Colonic mucosa (tissue), 4 donors: ENCODE measurements at places on chromosomes 4 and X.
A peak's percentile ranks its signal among the peaks of the same experiment; 100 is the strongest.

DNA sequence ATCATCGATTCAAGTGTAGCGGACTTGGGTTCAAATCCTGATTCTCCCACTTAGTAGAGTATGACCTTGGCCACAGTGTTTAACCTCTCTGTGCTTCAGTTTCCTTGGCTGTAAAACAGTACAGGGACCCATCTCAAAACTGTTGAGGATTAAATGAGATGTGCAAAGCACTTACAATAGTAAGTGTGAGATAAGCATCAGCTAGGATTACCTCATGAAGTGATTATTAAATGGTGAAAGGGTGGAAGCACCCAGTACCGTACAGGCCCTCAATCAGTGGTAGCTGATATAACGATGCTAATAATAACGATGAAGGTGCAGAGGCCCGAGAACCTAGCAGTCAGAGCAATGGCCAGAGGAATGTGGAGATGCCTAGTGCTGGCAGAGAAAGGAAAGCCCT lies 45.1 kb downstream of the PRPS1 start:
- DNase-seq = no peak

DNA sequence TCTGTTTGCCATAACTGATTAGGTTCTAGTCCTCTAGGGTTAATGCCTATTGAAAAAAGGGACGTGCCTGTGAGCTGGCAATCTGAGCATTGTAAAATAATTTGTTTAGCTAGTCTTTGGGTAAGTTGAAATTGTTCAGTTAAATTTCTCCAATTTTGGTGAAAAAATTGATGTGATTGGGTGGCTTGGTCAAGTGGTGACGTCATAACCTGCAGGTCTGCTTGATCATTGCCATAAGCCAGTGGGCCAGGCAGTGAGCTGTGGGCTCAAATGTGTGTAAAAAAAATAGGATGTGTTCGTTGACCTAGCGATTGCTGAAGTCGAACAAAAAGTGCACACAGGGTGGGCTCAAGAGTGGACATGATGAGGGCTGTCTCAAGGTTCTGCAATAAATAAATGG lies 193.3 kb downstream of the ZC4H2 start:
- DNase-seq = no peak

GRCh38 chr4:162499478-162499877 lies 335.7 kb upstream of the FSTL5 start:
- no peak for DNase-seq

DNA sequence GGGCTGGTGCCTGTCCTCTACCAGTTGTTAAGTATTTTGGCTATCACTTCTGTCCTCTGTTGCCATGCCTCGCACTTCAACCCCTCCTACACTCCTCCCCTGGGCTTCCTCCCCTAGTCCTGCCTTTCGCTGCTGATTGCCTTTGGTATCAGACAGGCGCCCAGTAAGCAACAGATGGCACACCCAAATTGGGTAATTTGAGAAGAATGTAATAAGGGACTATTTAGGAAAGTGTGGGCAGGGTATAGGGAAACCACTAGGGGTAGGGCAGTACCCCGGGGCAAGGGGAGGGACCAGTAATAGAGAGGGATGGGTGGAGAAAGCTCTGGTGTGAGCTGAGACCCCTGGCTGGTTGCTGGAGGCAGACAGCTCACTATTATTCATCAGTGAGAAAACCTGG lies 172.7 kb upstream of the USP9X start:
- no peak for DNase-seq

DNA sequence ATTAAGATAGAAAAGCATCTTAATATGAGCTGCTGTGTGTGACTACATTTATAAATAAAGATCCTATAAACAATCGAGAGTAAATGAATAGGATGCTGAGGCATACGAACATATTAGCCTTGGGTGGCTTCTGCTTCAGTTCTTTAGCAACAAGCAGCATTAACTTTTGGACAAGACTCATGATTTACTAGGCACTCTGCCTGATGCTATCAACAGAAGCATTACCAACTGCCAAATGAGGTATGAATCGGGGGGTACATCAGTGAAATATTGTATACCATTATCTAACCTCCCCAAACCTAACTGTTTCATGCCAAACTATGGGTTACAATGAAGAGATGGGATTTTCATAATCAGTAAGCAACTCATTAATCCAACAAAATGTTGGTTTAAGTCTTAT lies 113.1 kb downstream of the RAB28 start:
- no peak for DNase-seq

DNA sequence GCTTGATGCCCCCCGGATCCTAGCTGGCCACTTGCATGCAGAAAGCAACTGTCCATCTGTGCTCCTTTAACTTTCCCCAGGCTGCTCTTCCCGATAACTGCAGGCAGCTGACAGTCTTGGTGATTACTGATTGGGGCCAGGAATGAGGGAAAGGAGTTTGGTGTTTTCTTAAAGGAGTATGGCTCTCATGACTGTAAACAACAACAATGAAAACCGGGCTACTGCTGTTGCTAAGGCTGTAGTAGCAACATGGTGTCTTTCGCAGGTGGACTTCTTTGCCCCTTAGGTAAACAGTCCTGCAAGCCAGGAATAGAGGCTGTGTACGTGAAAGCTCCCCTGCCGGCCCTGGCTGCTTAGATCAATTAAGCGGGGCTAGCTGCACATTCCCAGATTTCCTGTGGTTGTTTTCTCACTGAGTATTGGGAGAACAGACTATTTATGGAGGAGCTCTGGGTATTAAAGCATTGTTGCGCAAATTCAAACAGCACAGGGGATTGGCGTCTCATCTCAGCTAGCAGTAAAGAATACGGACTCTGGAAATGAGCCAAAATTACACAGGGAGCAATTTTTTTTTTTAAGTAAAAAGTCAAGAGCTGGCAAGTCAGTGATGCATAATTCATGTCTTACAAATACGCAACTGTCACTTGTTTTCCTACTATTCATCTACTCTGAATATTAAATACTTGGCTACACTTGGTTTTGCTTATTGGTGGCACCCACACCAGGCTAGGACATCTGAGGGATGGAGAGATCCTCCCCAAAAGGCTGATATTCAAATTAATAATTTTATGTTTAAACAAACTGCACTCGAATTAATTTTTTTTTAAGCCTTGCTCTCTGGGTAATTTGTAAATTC lies 61.6 kb upstream of the NAP1L5 start:
- DNase-seq = no peak

GRCh38 chr4:121182296-121182695 lies 18.2 kb upstream of the TNIP3 start:
- DNase-seq = peak; percentile 56

DNA sequence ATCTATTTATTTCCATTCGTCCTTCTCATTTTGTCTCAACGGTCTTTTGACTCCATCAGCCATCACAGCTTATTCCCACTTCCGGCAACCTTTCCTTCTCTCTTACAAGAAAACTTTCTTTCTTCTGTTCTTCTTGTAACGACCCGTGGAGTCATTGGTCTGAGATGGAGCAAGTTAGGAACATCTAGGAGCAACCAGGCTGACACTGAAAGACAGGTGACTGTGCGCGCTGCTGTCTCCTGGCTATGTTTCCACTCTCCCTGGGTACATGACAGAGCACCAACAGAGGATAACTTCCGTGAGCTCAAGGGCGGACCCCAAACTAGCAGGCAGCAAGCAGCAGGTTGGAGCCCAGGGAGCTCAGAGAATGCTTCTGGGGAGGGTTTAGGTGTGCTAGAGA lies 2.5 kb downstream of the FGF5 start:
- DNase-seq = no peak

GRCh38 chr4:35399912-35400311 lies 844.4 kb downstream of the ARAP2 start:
- no peak for DNase-seq

DNA sequence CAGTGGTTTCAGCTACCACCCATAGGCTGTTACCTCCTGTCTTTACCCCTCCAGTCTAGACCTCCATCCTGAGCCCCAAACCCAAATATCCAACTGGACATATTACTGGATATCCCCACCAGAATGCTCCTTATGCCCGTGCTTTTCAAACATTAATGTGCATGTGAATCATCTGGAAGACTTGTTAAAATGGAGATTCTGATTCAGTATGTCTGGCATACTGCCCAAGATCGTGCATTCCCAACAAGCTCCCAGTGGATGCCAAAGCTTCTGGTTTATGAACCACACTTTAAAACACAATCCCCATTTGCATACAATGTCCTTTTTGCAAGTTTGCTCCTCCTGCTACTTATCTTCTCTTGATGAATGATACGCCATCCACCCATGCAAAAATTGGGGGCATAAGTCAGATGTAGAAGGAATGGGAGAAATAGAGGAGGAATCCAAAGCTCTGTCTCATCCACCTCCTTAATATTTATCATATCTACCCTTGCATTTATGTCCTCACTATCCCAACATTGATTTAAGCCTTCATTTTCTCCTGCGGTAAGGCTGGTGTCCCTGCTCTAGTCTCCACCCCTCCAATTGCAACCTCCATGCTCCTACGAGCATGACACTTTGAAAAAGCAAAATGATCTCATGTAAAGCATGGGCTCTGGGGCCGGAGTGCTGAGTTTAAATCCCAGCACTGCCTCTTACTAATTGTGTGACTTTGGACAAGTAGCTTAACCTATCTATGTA lies 7.4 kb upstream of the PGRMC1 start:
- DNase-seq = no peak

- DNase-seq = peak; percentile 48
These were observed 55.5 kb upstream of the FBXW7 start for GRCh38 chr4:152591396-152591795.

DNA sequence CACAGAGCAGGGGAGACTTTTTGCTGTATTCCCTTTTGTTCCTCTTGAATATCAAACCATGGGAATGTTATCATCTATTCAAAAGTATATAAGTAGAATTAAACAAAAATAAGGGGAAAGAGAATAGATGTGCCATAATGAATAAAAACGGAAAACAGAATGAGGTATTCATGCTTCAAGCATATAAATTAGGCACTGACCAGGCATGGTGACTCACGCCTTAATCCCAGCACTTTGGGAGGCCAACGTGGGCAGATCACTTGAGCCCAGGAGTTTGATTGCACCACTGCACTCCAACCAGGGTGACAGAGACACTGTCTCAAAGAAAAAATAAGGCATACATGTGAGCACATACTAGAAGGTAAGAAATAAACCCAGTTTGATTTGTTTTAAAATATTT lies 16.3 kb upstream of the NEUROG2 start:
- DNase-seq = no peak

- no peak for DNase-seq
These were observed 12.1 kb upstream of the ARAP2 start for GRCh38 chr4:36256398-36256891.

- DNase-seq = no peak
These were observed 4.5 kb downstream of the TRIML1 start for GRCh38 chr4:188143731-188144130.

DNA sequence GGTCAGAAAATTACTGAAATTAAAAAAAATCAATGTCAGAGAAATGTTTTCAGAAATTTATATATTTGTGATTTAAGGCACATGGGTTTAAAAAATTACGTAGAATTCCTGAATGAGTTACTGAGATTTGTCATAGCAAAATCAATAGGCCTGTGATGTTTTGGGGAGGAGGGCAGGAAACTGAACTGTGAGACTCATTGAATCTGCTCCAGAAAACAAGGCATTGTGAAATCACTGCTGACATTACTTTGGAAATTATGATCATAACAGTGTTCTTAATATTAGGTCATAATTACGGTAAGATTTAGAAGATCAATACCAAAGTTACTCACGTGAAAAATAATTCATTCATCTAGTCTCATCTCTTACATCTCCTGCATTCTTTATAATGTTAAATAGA lies 5.3 kb downstream of the FGF5 start:
- no peak for DNase-seq

DNA sequence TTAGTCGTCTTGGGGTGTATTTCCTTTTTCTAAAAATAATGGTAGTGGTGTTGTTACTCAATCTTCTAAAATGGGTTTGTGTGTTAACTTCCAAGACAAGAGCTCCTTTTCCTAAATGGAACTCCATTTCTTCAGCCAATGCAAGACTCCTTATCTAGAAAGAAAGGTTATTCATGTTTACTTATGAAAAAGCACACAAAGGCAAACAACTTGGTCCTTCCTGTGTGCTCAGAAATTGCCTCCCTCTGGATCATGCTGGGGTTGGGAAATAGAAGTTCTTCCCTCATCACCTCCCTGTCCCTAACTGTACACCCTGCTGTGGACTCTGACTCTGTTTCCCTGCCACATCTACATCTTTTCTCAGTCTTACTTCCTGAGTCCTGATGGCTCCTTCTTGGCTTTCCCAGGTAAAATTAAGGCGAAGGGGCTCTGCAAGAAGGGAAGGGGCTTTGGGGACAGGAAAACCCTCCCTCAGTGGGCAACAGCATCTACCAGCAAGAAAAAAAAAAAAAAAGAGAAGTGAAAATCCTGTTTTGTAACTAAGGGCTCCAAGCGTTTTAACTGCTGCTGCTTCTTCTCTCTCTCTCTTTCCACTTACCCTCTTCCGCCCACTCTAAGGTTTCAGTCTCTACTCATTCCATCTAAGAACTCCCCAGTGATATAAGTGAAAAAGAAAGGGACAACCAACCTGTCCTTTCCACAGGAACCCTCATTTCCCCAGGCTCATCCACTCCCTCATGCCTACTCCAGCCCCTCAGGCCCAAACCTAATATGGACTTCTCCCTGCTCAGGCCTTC lies 19.8 kb upstream of the TASL start:
- no peak for DNase-seq
